ENCODE measurements at places on chromosomes 6 and 20. TPM values are rescaled to one million over a fixed set of nuclear protein-coding genes. Genes with fewer than 3 reads are reported as not detected.

DNA sequence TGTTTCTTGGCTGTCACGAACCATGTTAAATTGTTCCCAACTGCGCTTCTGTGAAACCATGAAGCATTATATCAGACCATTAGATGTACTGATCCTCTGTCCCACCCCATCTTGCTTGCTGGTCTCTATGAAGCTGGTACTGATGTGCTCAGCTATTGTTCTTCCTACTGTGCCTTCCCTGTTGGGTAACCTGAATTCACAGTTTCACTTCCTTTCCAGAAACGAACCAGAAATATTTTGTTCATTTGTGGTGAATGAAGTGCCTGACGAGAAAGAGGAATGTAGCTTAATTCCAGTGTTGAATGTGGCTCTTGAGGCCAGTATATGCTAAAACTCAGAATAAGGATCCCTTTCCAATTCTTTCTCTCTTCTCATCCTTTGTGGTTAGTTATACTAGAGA, 58.1 kb upstream of the SNAP91 start:
- DNase-seq = no peak

DNA sequence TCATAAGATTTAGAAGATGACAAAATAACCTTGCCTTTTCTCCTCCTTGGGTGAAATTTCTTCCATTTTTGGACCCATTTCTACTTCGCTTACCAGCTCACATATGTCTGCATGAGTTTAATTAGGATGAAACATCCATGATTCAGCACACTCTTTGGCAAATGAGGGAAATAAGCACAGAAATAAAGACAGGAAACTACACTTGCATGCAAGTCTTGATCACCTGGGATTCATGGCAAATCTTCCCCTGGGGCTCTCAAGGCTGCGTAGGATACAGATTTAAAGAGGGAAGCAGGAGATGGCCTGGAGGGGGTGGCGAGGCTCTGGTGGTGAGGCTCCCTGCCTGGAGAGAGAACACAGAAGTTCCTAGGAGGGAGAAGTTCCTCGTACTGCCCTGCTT, 147.8 kb downstream of the EDN3 start:
- DNase-seq = peak; percentile 28

DNA sequence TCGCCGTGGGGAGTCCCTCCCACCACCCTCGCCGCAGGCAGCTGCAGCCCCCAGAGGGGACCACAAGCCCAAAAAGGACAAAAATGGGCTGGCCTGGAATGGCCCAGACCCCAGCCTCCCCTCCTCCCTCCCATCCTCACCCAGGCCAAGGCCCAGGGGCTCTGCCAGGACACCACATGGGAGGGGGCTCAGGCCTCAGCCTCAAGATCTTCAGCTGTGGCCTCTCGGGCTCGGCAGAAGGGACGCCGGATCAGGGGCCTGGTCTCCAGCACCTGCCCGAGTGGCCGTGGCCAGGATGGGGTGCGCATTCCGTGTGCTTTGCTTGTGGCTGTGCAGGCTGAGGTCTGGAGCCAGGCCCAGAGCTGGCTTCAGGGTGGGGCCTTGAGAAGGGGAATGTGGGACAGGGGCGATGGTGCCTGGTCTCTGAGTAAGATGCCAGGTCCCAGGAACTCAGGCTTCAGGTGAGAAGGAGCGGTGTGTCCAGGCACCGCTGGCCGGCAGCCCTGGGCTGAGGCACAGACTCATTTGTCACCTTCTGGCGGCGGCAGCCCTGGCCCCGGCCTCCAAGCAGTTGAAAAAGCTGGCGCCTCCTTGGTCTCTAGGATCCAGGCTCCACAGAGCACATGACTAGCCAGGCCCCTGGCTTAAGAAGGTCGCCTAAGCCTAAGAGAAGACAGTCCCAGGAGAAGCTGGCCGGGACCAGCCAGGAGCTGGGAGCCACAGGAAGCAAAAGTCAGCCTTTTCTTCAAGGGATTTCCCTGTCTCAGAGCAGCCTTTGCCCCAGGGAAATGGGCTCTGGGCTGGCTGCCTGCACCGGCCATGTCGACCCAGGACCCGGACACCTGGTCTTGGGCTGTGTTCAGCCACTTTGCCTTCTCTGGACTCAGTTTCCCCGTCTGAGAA, 35.2 kb upstream of the MRGBP start:
- DNase-seq = no peak

DNA sequence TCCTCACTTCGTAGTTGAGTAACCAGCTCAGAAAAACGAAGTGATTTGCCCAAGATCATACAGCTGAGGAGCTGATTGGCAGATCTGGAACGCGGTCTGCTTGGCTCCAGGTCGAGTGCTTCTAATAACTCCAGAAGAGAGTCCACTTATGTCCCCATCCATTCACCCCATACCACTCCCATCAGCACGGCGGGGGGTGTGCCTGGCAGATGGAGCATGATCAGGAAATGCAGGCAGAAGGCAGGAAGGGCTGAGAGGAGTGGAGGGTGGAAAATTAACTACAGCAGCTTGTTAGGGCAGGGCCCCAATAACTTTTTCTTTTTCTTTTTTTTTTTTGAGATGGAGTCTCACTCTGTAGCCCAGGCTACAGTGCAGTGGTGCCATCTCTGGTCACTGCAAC, 15.0 kb downstream of the FITM2 start:
- DNase-seq = no peak

DNA sequence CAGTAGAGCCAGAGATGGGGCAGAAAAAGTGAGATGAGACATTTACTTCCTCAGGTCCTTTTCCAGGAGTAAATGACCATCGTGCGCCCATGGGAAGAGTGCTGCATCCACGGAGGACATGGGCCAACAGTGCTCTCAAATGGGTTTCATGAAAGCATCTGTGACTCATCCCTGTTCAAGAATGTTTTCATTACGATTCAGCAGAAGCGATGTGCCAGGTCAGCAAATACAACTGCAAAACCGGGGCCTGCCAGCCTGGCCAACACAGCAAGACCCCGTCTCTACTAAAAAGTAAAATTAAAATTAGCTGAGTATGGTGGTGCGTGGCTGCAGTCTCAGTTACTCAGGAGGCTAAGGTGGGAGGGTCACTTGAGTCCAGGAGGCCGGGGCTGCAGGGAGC, 125.1 kb downstream of the LY86 start:
- DNase-seq = peak; percentile 54

The SYCP2L gene
- not detected for total RNA-seq

The ERVFRD-1 gene
- total RNA-seq = not detected

The PCSK2 gene
- 0.06 TPM for total RNA-seq
